CD4-positive, alpha-beta T cell treated with Interleukin-4 for 1 hour (primary cell): ENCODE measurements at places on chromosomes 11 and 22.

- no peak for DNase-seq
Measured at GRCh38 chr11:96147906-96148486, 195.0 kb downstream of the MAML2 start.

GRCh38 chr11:35549787-35550186, 24.4 kb upstream of the PAMR1 start:
- DNase-seq, result no peak

GRCh38 chr22:23315341-23315917, 135.1 kb downstream of the BCR start:
- peak; percentile 53 for DNase-seq

GRCh38 chr22:42791721-42792452, 65.2 kb downstream of the ARFGAP3 start:
- no peak for DNase-seq

DNA sequence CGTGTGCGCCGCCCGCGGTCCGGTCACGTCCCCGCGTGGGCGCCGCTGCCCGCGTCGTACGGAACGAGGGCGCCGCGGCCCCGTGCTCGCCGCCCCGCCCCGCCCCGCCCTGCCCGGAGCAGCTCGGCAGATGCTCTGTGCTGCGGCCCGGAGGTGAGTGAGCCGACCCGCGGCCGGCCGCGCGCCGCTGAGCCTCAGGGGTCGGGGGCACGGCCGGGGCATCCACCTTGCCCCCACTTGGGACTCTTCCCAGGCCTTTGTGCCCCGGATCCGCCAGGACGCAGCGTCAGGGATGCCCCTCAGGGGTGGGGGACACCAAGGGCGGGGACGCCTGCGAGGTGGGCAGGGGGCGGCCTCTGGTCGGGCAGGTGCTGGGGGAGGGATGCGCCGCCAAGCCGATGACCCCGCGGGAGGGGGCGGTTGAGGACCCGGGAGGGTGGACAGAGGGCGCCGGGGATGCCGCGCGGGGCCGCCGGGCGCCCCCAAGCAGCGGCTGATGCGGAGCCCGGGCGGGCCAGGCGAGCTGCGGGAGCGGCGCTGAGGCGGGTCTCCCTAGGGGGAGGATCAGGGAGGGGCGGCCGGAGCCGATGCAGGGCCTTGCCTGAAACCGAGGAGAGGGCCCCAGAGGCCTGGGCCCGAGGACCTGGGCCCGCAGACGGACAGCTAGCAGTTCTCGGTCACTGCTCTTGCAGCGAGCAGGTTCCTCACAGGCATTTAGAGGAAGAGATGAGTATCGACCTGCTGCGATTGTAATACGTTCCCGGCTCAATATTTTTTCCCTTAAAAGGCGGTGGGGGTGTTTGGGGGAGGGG, at the start of gene GNAZ:
Gene GNAZ, plus strand, starts transcription at position 102 of the 812 bp plus-strand sequence. CDS start 25,177 bp downstream, outside the sequence.
- DNase-seq, result peak; percentile 8

- DNase-seq, result no peak
Measured at GRCh38 chr22:43826142-43827002, 14.3 kb upstream of the EFCAB6 start.

DNA sequence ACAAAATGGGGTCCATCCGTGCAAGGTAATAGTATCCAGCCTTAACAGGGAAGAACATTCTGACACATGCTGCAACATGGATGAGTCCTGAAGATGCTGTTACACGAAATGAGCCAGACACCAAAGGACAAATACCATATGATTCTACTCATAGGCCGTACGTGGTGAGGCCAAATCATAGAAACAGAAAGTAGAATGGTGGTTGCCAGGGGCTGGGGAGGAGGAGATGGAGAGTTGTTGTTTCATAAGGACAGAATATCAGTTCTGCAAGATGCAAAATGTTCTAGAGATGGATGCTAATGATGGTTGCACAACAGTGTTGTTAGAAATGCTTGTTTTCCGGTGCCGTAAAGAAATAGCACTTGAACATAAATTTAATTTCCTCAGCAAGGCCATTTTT, 2.6 kb downstream of the TBX10 start:
- no peak for DNase-seq

DNA sequence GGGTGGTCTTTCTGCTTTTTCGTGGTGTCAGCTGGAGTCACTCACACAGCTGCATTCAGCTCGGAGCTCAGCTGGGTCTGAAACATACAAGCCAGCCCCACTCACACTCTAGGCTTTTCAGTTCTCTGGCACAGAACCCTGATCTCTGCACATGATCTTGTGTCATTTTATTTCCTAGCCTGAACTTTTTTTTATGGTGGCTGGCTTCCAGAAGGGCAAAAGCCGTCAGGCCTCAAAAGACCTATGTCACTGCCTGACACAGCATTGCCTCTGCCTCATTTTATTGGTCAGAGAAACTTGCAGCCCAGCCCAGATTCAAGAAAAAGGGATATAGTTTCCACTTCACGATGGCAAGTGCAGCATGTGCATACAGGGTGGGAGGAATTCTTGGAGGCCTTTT, 117.8 kb downstream of the NTM start:
- DNase-seq, result no peak

GRCh38 chr22:47408409-47408808, 646.0 kb downstream of the TBC1D22A start:
- DNase-seq, result no peak

DNA sequence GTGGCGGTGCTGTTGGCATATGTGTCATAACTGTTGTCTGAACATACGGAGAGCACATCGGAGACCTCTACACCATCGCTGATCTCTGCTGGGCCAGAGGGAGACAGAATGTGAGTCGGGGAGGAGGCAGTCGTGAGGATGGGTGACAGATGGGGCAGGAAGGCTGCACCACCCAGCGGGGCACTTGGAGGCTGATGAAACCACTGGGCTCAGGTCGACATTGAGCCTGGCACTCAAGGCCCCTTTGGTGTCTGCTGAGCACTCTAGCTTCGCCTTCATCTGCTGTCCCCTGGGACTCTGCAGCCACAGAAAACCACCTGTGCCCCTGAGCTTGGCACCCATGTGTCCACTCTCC, 2.5 kb upstream of the KLHL35 start:
- no peak for DNase-seq

GRCh38 chr22:50621356-50621880, 6.5 kb downstream of the ARSA start:
- peak; percentile 50 for DNase-seq

- no peak for DNase-seq
Measured at GRCh38 chr22:19989725-19990067, 26.9 kb downstream of the ARVCF start.

DNA sequence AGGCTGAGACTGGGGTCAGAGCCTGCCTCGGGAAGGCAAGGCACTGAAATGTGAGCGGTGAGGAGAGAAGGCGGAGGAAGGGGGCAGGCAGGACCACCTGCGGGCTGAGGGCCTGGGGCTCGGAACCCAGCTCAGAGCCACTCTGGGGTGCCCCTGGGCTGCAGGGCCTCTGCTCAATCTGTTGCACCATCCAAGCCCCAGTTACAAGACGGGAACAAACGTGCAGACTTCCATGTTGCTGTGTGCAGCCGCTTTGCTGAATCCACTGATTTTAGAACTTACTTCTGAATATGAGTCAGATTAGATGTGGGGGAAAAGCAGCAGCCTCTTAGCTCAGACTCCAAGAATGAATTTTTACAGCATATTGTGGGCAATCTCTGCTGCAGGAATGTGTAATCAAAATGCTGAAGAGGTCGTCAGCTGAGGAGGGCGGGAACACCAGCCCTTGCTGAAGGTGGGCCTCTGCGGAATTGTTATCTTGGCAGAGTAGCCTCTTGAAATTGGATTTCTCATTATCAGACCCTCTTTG, 21.6 kb downstream of the PARVG start:
- DNase-seq, result no peak

DNA sequence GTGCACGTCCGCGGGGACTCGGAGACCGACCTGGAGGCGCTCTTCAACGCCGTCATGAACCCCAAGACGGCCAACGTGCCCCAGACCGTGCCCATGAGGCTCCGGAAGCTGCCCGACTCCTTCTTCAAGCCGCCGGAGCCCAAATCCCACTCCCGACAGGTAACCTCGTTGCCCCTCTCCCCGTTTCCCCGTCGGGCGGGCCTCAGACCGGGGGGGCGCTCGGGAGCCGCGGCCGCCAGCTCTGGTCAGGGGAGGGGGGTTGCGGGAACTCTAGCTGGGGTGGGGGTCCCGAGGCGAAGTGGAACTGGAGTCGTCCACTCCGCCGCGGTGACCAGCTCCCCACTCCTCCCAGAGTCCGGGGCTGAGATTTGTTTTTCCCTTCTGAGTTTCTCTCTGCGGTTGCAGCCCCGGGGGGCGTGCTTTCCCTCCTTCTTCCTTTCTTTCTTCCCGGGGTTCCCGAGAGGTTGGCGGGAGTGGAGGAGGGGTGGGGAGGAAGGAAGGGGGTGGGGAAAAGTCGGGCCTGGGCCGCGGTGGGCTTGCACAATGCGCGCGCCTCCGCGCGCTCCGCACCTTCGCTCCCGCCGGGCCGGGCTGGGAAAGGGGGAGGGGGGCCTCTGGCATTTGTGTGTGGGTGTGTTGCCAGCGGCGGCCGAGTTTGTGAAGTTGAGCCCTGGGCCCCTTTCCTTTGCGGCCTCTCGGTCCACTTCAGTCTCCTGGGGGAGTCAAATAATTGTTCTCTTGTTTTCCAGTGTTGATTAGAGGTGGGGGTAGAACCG, 952 bp downstream of the YAP1 start:
- no peak for DNase-seq

DNA sequence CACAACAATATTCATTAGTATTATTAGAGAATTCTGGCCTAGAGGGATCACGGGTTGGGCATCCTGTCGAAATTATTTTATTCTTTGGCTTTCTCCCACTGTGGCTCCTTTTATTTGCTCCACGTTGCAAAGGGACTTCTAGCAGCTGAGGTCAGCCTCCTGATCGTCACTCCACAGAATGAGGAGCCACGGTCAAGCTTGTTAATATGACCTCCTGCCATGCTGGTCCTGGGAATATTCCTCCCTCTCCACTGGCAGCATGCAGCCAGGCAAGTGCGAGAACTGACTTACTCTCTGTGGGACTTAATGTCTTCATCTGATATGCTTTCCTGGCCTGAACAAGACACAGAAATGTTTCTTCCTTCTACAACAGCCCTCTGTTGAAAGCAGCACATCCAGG, 20.9 kb downstream of the POU2AF3 start:
- DNase-seq, result no peak

GRCh38 chr11:117186431-117186761, 7.9 kb downstream of the SIDT2 start:
- no peak for DNase-seq

DNA sequence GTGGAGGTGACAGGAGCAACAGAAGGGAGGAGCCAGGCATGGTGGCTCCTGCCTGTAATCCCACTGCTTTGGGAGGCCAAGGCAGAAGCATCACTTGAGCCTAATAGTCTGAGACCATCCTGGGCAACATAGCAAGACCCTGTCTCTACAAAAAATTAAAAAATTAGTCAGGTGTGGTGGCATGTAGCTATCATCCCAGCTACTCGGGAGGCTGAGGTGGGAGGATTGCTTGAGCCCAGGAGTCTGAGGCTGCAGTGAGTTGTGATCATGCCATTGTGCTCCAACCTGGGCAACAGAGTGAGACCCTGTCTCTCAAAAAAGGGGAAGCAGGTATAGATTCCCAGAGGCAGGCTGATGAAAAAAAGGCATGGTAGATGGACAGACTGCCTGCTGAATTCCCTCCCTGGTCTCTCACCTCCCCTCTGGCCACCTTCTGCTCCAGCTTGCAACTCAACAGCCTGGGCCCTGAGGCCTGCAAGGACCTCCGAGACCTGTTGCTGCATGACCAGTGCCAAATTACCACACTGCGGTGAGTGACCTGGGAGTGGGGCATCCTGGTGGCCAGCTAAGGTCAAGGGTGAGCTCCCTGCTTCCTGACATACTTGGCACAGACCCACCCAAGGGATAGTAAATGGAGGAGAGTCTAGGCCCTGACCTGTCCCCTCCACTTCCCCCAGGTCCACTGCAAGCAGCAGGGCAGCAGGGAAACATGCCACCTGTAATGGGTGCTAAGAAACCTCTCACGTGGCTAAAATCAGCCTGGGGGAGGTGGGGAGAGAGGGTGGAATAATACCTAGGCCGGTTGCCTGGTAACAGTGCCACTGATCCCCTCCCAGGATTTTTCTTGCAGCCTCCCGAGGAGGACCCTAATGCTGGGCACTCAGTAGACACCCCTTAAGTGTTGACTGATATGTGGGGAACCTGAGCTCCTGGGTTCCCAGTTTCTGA, 4.3 kb upstream of the NHERF4 start:
- no peak for DNase-seq

GRCh38 chr22:22787786-22788459, 99.7 kb upstream of the IGLL5 start:
- DNase-seq, result peak; percentile 72

- DNase-seq, result peak; percentile 31
Measured at GRCh38 chr11:130023204-130023603, 20.6 kb upstream of the PRDM10 start.
